Coronary artery (tissue), 2 donors: ENCODE measurements at places on chromosomes 7 and 10.

- peak; percentile 45 for DNase-seq
Observed at GRCh38 chr10:43124574-43125273, 13.5 kb upstream of the CSGALNACT2 start.

DNA sequence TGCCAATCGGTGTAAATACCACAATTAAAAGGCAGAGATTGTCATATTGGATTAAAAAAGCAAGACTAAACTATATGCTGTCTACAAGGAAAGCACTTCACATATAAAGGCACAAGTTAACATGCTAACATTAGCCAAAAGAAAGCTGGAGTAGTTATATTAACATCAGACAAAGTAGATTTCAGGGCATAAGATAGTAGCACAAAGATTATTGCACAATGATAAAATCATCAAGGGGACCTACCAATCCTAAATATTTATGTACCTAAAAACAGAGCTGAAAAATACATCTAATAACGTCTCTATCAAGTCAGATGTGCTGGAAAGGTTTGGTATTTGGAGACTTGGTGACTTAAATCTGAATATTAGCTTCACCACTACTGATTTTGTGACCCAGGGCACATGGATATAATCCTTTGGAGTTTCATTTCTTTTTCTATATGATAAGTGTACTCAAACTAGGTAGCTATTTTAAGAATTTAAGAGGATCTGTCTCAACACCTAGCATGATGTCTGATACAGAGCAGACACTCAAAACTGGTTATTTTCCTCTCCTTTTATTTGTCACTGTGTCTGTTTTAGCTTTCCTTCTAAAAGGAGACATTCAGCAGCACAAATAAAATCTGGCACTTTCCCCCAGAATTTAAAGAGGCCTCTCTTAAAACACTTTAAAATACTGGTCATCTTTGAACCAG is 156.5 kb downstream of the DOCK4 start:
- no peak for DNase-seq

DNA sequence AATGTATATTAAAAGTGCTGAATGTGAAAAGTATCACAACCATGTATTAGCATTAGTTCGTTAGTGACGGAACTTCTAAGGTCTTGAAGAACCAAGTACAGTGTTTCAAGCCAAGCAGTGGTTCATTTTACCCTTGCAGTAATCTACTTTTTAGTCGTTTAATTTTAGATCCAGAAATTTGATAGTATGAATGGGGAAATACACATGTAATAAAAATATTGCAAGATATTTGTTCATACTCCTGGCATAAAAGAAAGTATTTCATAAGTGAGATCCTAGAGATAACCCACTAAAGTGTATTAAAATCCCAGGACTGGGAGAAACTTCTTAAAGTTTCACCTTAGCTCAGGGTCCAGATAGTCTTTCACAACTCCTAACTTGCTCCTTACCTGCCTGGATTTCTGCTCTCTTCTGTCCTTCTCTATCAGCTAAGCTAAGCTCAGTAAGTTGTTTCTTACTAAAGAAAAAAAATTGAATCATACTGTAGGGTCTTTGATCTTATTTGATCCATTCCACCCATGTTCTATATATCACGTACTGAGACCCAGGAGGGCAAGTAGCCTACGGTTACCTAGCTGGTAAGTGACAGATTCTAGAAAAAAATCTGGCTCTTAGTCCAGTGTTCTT is 1.5 kb downstream of the BCAP29 start:
- no peak for DNase-seq

DNA sequence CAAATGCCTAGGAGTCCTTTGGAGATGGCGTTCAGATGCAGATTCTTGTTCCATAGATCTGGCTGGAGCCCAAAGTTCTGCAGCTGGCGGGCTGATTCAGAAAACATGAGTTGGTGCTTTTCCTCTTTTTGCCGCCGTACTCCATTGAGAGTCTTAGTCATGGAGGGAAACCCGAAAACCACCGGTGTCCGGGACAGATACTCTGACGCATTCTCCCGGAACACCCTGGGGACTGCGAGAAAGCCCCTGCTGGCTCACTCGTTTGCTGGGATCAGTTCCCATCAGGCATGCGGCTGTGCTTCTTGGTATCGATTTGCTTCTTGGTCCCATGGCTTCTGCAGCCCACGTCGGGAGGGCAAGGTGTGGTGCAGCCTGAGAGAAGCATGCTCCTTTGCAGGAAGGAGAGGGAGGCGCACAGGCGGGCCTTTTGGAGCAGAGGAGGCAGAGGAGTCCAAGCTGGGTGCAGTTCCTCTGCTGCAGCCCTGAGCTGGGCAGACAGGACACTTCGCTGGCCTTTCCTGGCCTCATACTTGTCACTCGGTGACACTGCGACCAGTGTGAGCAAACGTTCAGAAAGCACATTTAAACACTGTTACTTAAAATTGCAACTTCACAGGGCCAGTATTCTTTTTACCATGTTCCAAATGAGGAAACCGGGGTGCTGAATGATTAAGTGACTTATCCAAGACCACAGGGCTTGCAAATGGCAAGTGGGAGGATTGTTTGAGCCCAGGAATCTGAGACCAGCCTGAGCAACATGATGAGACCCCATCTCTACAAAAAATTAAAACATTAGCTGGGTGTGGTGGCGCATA is 30.6 kb upstream of the PFKFB3 start:
- peak; percentile 85 for DNase-seq

- DNase-seq: no peak
Observed at GRCh38 chr10:14812271-14812670, 25.6 kb downstream of the CDNF start.

- no peak for DNase-seq
Observed at GRCh38 chr7:119482209-119482608, 790.8 kb upstream of the KCND2 start.

GRCh38 chr10:123669886-123670285 is 3.7 kb downstream of the GPR26 start:
- no peak for DNase-seq

GRCh38 chr10:29142516-29143314 is 146.2 kb upstream of the LYZL1 start:
- no peak for DNase-seq

DNA sequence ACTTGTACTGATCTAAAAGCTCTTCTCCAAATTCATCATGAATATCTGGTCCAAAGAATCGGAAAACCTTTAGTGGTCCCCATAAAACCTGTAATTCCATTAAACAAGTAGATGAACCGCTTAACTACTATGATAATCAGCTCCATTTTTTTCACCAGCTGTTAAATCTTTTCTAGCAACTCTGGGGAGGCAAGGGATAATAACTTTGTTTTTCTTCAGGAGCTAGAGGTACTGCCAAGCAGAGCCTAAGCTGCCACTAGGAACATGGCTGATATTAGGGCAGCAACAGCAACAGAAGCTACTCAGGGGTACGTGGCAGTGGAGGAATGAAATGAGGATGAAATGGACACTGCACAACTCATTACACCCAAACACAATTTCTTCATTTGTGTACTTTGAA is 138.0 kb downstream of the SRPK2 start:
- DNase-seq: no peak

- DNase-seq: no peak
Observed at GRCh38 chr7:47516386-47516785, 65.5 kb downstream of the TNS3 start.

GRCh38 chr10:79429751-79430150 is 15.7 kb downstream of the ZCCHC24 start:
- no peak for DNase-seq

DNA sequence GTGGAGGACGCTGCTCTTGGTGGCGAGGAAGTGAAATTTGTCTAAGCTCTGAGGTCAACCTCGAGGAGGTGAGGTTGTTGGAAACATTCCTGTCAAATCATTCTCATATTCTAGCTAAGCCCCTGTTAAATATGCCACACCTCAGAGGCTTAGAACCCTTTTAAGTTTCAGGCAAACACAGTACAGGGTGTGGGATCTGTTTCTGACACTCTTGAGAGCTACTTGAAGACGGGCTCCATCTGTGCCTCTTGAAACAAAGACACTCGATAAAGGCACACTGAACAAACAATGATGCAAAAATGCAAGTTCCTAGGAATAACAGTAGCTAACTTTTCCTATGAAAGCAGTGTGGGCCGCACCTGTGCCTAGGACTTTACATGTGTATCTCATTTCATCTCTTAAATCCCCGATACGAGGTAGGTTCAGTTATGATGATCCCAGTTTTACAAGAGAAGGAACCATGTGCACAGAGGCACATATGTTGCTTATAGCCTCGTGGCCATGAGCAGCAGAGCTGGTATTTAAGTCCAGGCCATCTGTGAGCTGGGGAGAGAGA is 299.2 kb downstream of the CCDC3 start:
- no peak for DNase-seq

DNA sequence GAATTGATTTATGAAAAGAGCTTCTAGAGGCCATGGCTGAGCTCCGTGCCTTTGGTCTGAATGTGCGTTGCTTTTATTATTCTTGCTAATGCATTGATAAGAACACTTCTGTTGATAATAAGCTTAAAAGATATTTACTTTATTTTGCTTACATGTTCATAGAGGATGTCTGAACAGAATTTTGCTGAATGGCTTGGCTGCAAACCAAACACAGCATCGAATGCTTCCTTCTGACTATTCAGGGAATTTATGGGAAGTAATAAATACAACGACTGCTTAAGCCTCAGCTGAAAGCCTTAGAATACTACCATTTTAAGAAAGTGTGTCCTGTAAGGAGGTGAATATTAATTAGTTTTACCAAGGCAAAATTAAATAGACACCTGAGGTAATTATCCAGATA is 643.5 kb upstream of the POT1 start:
- DNase-seq: no peak

- DNase-seq: no peak
Observed at GRCh38 chr7:155729847-155730246, 82.4 kb downstream of the SHH start.

- peak; percentile 29 for DNase-seq
Observed at GRCh38 chr10:132526676-132527075, 10.9 kb upstream of the INPP5A start.

GRCh38 chr7:50212666-50213621 is 91.6 kb upstream of the IKZF1 start:
- peak; percentile 49 for DNase-seq

GRCh38 chr7:80830010-80830409 is 88.8 kb downstream of the SEMA3C start:
- no peak for DNase-seq

- DNase-seq: no peak
Observed at GRCh38 chr7:144908943-144909556, 73.2 kb upstream of the TPK1 start.

DNA sequence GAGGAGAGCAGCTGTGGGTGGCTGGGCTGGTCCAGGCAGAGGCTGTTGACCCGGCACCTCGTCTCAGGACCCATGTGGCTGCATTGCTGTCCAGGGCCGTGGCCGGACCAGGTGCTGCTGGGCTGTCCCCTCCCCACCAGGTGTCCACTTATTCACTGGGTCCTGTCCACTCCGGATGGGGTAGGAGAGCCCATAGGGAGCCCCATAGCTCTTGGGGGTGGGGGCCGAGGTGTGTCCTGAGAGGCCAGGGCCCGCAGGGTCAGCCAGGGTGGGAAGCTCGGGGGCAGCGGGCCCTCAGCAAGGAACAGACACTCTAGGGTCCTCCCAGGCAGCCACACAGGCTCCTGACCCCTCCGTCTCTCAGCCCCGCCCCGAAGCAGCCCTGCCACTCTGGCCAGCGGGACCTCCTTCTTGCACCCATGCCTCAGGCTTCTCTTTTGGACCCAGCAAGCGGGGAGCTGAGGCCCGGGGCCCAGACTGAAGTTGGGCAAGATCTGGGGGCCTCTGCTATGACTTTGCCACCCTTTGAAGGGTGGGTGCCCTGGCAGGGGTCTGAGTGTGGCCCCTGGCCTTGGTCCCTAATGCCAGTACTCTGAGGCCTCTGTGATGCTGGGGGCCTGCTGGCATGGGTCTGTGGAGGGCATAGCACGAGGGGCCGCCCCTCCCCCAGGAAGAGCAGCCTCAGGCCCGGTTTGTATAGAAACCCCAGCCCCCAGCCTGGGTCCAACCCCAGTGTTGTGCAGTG is 86.4 kb downstream of the NKX6-2 start:
- peak; percentile 60 for DNase-seq

- no peak for DNase-seq
Observed at GRCh38 chr10:86801995-86802394, 45.6 kb downstream of the BMPR1A start.

GRCh38 chr10:50788951-50789945 is 49.5 kb downstream of the ASAH2B start:
- DNase-seq: no peak

DNA sequence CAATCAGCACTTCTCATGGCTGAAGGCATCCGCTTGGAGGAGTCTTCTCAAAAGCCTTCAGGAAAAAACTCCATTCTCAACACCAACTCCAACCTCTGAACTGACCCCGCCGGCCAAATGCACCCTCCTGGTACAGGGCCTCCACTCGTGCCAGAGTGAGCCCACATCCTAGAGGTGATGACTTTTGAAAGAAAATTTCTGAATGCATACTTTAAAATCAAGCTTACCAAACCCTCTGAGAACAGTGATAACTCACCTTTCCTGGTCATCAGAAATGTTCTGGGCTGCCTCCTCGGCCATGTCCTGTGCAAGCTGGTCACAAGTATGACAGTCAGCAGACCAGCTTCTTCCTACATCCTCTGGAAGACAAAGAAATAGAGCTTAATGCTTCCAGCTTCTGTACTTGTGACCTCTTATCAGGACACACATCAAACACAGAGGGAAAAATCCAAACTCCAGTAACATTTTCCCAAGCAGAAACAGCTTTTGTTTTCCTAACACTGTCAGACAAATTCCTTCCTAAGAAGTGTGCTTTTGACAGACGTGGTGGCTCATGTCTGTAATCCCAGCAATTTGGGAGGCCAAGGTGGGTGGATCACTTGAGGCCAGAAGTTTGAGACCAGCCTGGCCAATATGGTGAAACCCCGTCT is at the start of gene PKD1L1:
PKD1L1 (minus strand) TSS at position 326 of the 650 bp plus-strand sequence; CDS start at position 300, 26 bp downstream.
- DNase-seq: no peak

DNA sequence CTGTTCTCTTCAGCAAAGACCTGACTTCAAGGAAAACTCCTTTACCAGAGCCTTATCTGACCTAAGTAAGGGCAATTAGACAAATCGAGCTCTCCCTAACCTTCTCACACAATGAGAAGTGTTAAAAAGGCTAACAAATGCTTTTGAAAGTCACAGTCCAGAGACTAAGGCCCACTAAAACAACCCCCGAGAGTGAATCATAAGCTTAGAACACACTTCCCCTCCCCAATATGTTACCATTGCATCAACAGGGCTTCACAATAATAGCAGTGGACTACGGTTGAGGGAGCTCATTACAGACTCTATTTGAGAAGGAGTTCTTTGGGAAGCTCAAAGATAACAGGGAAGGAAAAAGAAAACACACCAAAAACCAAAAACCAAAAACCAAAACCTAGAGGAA is 28.6 kb upstream of the ZEB1 start:
- no peak for DNase-seq
